ENCODE measurements at places on chromosomes 7 and 10. TPM values are rescaled to one million over a fixed set of nuclear protein-coding genes. Genes with fewer than 3 reads are reported as not detected.

- no peak overlapping the region for H3K27ac ChIP-seq
- DNase-seq: no peak
- no peaks in the 10 kb centered on the region for H3K27me3 ChIP-seq
- peaks cover 48% of the 10 kb centered on the region for H3K4me1 ChIP-seq
- no peaks in the 10 kb centered on the region for H3K36me3 ChIP-seq
These were observed 39.8 kb upstream of the SRGN start for GRCh38 chr10:69048103-69048502.

GRCh38 chr7:149353739-149354504 lies 91.9 kb downstream of the ZNF783 start:
- H3K4me1 ChIP-seq: no peaks in the 10 kb centered on the region
- no peak overlapping the region for H3K4me3 ChIP-seq
- no peak for DNase-seq
- peaks cover 8% of the 10 kb centered on the region for H3K27me3 ChIP-seq
- H3K27ac ChIP-seq: no peak overlapping the region

GRCh38 chr10:132810141-132810806 lies 24.3 kb upstream of the NKX6-2 start:
- no peaks in the 10 kb centered on the region for H3K36me3 ChIP-seq
- H3K27ac ChIP-seq: no peak overlapping the region
- no peak overlapping the region for H3K4me3 ChIP-seq
- H3K4me1 ChIP-seq: no peaks in the 10 kb centered on the region
- H3K27me3 ChIP-seq: no peaks in the 10 kb centered on the region

GRCh38 chr10:98006266-98006665 lies 24.2 kb downstream of the CRTAC1 start:
- no peak for DNase-seq
- H3K36me3 ChIP-seq: no peaks in the 10 kb centered on the region
- H3K27ac ChIP-seq: no peak overlapping the region
- H3K4me1 ChIP-seq: no peaks in the 10 kb centered on the region
- H3K4me3 ChIP-seq: no peak overlapping the region

DNA sequence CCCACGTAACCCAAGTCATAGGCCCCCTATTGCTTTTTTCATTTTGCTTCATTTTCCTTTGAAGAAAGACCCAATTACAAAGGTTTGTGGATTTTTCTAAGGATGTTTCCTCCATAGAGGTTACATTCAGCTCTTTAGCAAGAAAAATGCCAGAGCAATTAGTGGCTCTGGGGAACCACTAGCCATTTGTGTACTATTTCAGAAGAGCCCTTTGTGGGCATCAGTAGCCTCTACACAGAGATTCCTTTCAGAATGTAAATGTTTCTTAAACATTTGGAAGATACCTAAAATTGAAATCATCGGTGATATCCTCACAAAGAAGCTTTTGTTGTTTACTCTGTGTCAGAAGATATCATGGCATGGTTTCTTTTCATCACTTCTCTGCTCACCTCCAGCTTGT lies 291.0 kb upstream of the KMT2E start:
- no peaks in the 10 kb centered on the region for H3K36me3 ChIP-seq
- H3K27me3 ChIP-seq: no peaks in the 10 kb centered on the region
- H3K27ac ChIP-seq: no peak overlapping the region
- no peaks in the 10 kb centered on the region for H3K4me1 ChIP-seq
- DNase-seq: no peak

DNA sequence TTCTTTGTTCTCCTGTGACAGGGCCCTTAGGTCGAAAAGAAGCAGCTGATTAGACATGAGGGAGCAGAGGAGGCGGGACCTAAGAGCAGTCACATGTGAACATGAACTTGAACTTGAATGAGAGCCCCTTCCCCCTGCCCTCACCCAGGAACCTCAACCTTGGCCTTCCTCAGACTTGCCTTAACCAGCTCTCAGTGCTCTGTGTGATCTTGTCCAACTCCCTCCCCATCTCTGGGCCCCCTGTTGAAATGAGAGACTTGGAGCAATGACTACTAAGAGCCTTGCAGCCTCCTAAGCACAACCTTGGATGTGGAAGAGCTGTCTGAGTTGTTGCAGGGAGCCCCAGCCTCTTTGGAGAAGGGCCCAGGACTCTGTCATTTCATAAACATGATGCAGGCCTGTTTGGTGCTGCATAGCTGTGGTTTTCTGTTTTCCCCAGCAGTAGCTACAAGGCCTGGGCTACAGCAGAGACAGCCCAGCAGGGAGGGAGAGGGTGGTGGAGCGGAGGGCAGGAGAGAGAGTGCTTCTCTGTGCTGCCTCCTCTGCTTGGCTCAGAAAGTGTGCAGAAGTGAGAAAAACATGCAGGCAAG lies 123.9 kb upstream of the ZMIZ1 start:
- DNase-seq: no peak
- H3K27ac ChIP-seq: no peak overlapping the region

The UBN2 gene
- 9.4 TPM for total RNA-seq

DNA sequence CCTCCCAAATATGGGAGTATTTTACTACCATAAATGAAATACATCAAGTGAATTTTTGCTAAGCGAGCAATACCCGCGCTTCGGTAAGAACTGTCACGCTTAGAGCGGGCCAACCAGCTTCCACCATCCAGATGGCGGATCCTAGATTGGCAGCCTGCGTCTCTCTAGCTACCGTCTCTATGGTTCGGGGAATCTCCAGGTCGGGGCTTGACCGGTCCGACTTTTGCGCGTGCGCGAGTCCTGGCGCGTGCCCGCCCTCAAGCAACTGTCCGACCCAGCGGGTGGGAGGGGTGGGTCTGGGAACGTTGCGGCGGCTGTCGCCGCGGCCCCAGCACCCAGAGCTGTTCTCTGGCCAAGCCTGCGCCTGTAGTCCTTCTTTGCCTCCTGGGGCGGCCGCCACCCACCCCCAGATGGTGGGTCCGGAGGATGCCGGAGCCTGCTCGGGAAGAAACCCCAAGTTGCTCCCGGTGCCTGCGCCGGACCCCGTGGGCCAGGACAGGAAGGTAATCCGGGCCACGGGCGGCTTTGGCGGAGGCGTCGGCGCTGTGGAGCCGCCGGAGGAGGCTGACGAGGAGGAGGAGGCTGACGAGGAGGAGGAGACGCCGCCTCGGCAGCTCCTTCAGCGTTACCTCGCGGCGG lies at the start of gene TBC1D12:
TSS of gene TBC1D12 (plus strand) at position 338 of the 639 bp plus-strand sequence. CDS start at position 411, 73 bp downstream.
- peaks cover 78% of the 10 kb centered on the region for H3K27me3 ChIP-seq
- H3K4me1 ChIP-seq: peaks cover 5% of the 10 kb centered on the region
- no peak within 1 kb of the TSS for H3K27ac ChIP-seq
- DNase-seq: peak; percentile 48

DNA sequence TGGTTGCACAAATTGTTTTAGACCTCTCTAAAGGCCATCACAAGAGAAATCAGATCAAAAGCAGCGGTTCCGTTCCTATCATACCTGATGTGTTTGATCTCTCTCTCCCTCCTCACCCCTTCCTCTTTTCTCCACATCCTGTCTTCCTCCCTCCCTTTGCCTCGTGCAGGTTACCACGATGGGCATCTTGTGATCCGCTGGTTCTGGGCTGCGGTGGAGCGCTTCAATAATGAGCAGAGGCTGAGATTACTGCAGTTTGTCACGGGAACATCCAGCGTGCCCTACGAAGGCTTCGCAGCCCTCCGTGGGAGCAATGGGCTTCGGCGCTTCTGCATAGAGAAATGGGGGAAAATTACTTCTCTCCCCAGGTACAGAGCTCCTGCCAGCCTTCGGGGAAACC lies 28.5 kb upstream of the STK17A start:
- no peak for DNase-seq
- peak overlapping the region; percentile 17 for H3K27ac ChIP-seq
- H3K4me1 ChIP-seq: peaks cover 18% of the 10 kb centered on the region
- no peak overlapping the region for H3K4me3 ChIP-seq
- no peaks in the 10 kb centered on the region for H3K27me3 ChIP-seq

DNA sequence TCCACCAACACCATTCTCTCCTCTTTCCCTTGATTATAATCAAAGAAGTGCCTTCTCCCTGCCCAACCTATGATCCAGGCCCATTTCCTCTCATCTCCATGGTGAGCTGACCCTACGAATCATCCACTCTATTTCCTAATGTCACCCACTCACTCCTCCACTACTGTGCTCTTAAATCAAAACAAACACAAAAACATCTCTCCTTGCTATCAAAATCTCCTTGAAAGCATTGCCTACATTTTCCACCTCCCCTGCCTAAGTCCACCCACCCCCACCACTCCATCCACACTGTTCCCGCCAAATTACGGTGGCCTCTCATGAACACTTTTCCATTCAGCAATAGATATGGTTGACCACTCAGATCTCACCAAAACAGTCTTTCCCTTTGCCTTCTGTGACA lies 5.3 kb downstream of the DYDC1 start:
- no peak for DNase-seq
- H3K4me1 ChIP-seq: no peaks in the 10 kb centered on the region
- H3K4me3 ChIP-seq: no peak overlapping the region
- H3K27ac ChIP-seq: no peak overlapping the region
- no peaks in the 10 kb centered on the region for H3K36me3 ChIP-seq

- H3K4me1 ChIP-seq: peaks cover 6% of the 10 kb centered on the region
- no peak overlapping the region for H3K27ac ChIP-seq
- no peaks in the 10 kb centered on the region for H3K36me3 ChIP-seq
- H3K4me3 ChIP-seq: no peak overlapping the region
- H3K27me3 ChIP-seq: no peaks in the 10 kb centered on the region
These were observed 90.7 kb downstream of the MKI67 start for GRCh38 chr10:128035557-128035973.

- no peaks in the 10 kb centered on the region for H3K4me1 ChIP-seq
- no peak for DNase-seq
- no peak overlapping the region for H3K4me3 ChIP-seq
- H3K36me3 ChIP-seq: no peaks in the 10 kb centered on the region
- H3K27ac ChIP-seq: no peak overlapping the region
These were observed 204.6 kb upstream of the FOXP2 start for GRCh38 chr7:114209968-114210367.

The FGFR2 gene
- total RNA-seq: not detected

DNA sequence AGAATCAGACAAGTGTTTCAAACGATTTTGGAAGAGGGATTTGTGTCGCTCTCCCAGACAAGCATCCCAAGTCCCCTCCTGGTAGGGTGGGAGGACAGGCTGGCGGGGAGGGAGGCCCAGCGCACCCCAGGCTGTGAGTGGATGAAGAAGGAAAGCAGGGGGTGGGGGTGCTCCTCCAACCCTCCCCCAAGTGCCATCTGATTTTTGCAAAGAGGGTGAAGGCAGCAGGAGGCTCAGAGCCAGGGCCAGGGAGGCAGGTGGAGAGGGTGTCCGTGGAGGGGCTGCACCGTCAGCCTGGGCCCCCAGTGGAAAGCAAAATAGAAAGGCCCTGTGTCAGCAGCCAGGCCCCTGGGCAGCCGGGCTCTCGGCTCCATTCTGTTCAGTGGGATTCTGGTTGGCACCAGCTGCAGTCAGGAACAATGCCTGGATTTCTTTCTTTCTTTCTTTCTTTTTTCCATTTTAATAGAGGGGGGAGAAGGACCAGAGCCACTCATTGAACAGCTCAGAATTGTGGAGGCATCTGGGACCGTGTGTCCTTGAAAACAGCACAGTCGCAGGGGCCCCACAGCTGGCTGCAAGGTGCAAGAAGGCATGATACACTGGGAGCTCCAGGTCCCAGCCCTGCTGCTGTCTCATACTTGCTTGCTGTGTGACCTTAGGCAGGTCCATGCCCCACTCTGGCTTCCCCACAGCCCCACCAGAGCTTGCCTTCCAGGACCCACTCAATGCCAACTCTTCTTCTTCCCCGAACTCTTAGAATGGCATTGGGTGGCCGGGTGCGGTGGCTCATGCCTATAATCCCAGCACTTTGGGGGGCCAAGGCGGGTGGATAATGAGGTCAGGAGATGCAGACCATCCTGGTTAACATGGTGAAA lies 7.1 kb upstream of the ZMIZ1 start:
- no peak overlapping the region for H3K27ac ChIP-seq
- no peak for DNase-seq
- peaks cover 18% of the 10 kb centered on the region for H3K4me1 ChIP-seq
- H3K36me3 ChIP-seq: no peaks in the 10 kb centered on the region
- no peaks in the 10 kb centered on the region for H3K27me3 ChIP-seq
- no peak overlapping the region for H3K4me3 ChIP-seq

GRCh38 chr7:74026903-74027682 lies 880 bp upstream of the ELN start:
- peak; percentile 63 for DNase-seq
- no peak overlapping the region for H3K27ac ChIP-seq
- H3K36me3 ChIP-seq: no peaks in the 10 kb centered on the region

All from activated naive CD8-positive, alpha-beta T cell treated with anti-CD3 and anti-CD28 coated beads for 36 hours (primary cell).